ENCODE measurements at places on chromosomes 1 and 21. TPM values are rescaled to one million over a fixed set of nuclear protein-coding genes. Genes with fewer than 3 reads are reported as not detected.

The ABCA4 gene
- total RNA-seq, result not detected

The ERRFI1 gene
- 434 TPM for total RNA-seq

GRCh38 chr1:155241069-155241679 is 14.1 kb downstream of the ENTREP3 start:
- H3K27me3 ChIP-seq, result no peaks in the 10 kb centered on the region
- H3K27ac ChIP-seq, result peak overlapping the region; percentile 89
- ATAC-seq, result no peak
- peaks cover 38% of the 10 kb centered on the region for H3K36me3 ChIP-seq
- peak overlapping the region; percentile 45 for H3K4me3 ChIP-seq

DNA sequence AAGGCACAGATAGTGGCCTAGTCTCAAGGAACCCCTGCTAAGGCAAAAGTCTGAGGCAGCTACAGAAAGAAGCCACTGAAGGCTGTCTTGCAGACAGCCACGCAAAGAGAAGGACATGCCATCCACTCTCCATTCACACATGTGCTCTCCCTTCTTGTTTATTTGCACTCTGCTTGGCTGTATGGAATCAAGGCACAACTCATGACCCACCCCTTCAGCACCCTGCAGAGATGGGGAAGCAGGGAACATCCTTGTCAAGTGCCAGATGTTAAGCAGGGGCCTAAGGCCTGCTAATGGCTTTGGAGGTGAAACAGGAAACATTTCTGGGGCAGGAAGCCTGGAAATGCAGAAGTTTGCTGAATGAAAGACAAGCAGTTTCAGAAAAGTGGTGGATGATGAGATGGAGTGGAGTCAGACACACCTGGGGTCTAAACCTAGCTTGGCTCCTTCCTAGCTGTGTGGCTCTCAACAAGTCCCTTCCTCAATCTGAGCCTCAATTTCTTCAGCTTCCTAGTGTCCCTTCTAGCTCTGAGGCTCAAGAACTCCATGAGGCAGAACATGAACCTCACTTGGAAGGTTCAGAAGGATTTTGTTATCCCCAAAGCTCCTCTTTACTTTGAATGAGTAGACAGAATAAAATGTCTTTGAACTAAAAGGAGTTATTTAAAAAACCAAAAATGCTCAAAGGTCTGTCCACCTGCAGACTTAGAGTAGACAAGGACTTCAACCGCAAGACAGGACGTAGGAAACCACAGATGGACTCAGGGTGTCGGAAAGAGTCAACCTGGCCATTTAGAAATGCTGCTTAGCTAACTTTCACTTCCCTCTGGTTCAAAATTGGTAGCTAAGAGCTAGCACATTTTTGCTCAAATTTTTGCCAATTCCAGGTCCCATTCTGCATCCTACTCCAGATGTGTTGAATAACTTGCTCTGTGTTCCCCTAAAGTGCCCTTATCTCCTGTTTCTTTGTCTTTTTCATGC is 283.1 kb downstream of the PLPP3 start:
- no peaks in the 10 kb centered on the region for H3K4me1 ChIP-seq
- no peak overlapping the region for H3K27ac ChIP-seq
- no peak for ATAC-seq

- peak overlapping the region; percentile 94 for H3K27ac ChIP-seq
- peak overlapping the region; percentile 56 for H3K4me3 ChIP-seq
- peaks cover 16% of the 10 kb centered on the region for H3K4me1 ChIP-seq
- no peaks in the 10 kb centered on the region for H3K36me3 ChIP-seq
Measured at GRCh38 chr1:11664336-11665065, 501 bp downstream of the FBXO6 start.

DNA sequence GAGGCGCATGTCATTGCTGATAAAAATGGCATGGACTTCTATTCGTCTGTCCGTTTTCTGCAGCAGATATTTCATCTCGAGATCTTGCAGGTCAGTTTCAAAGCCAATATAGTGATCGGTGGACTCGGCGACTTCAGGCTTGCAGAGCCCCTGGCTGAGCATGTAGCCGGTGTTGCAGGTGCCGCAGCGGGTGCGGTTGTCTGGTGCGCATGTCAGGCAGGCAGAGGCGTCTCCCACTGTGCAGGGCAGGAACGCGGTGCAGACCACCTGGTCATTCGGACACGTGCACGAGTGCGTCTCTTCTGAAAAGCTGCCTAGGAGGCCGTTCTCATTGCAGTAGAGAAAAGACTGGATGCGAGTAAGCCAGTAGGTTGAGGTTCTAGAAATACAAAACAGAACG is 378.9 kb downstream of the BRINP3 start:
- H3K36me3 ChIP-seq, result no peaks in the 10 kb centered on the region
- no peak for ATAC-seq
- no peaks in the 10 kb centered on the region for H3K27me3 ChIP-seq
- no peak overlapping the region for H3K4me3 ChIP-seq

DNA sequence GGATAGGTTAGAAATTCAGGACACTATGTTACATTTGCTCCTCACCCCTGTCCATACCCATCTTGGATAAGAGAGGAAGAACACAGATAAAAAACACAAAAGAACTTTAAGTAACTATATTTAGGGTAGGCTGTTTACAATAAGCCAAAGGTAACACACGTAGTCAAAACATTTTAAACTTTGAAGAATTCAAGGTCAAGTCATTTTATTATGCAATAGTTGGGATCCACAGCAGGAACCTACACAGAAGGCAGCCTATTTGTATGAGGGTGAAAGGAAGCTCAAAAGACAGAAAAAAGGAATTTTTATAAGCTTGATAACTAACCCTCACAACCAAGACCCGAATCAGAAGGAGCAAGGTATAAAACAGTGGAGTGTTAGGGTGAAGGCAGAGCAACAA is 89.6 kb downstream of the ZSWIM5 start:
- no peaks in the 10 kb centered on the region for H3K4me1 ChIP-seq
- ATAC-seq, result no peak
- H3K27me3 ChIP-seq, result no peaks in the 10 kb centered on the region
- H3K4me3 ChIP-seq, result no peak overlapping the region
- H3K27ac ChIP-seq, result no peak overlapping the region
- H3K36me3 ChIP-seq, result no peaks in the 10 kb centered on the region

DNA sequence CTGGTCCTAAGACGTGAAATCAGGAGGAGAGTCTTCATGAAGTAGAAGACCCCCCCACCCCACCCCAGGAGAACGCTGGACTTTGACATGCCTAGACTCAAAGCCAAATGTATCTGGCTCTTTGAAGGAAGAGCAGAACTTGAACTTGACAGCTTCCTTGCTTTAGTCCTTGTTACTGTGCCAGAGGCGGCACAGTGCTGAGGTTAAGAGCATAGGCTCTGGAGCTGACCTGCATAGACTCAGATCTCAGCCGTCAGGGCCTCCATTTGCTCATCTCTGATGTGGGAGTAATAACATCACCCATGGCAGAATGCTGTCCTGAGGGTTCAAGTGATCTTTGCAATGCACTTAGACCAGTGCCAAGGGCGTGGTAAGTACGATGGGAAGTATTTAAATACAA is 39.0 kb downstream of the COL6A1 start:
- H3K4me1 ChIP-seq, result peaks cover 12% of the 10 kb centered on the region
- H3K27me3 ChIP-seq, result no peaks in the 10 kb centered on the region
- H3K27ac ChIP-seq, result no peak overlapping the region
- no peaks in the 10 kb centered on the region for H3K36me3 ChIP-seq

GRCh38 chr1:175902281-175902680 is 158.9 kb upstream of the TNR start:
- no peaks in the 10 kb centered on the region for H3K36me3 ChIP-seq
- no peak overlapping the region for H3K4me3 ChIP-seq
- H3K27ac ChIP-seq, result no peak overlapping the region
- no peaks in the 10 kb centered on the region for H3K27me3 ChIP-seq
- ATAC-seq, result no peak

DNA sequence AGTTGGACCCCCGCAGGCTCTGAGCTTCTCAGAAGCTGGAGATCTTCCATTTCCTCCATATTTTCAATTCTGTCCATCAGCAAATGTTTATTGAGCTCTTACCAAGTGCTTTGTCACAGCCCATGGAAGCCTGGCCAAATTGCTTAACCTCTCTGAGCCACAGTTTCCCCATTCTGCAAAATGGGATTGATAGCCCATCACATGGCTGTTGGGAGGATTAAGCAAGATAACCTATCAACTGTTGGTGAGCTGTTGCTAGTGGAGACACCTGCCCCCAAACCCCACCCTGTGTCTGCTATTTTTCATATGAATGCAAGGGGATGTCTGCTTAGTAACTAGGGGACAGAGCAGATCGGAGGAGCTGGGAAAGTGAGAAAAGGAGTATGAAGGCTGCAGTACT is 38.3 kb downstream of the CD34 start:
- H3K36me3 ChIP-seq, result no peaks in the 10 kb centered on the region
- H3K4me1 ChIP-seq, result peaks cover 54% of the 10 kb centered on the region
- no peak overlapping the region for H3K27ac ChIP-seq
